Nucleus accumbens (tissue), 56 donors: ENCODE measurements at places on chromosomes 13 and 19.

DNA sequence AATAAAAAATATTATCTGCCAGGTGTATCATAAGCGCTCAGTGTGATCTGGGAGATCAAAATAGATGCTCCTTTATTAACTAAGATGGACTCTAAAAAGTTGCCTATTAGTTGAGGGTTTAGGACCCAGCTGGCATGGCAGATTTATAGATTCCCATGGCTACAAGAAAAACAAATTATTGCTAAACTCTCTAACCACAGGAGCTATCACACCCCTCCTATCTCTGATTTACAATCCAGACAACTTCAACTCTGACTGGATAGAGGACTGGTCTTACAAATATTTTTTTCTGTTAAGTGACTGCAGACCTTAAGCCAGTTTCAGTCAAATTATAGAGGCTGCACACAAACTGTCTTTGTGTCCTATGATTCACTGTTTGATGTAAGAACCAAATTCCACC lies 45.4 kb upstream of the MYCBP2 start:
- DNase-seq: no peak

DNA sequence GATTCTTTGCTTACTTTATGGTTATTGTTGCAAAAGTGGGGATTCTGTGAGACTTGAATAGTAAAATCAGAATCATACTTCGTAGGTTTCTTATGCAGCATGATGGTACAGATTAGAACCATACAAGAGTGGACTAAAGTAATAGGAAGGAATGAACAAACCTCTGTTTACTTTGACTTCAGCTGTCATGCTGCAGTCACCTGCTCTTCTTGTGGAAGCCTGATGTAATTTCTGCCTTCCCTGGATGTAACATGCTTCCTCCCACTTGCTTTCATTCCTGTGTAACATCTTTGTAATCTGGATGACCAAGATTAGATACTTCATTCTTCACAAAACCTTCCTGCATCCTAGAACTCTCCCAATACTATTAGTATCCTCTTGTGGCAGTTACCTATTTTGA lies 235.0 kb downstream of the PCCA start:
- no peak for DNase-seq

DNA sequence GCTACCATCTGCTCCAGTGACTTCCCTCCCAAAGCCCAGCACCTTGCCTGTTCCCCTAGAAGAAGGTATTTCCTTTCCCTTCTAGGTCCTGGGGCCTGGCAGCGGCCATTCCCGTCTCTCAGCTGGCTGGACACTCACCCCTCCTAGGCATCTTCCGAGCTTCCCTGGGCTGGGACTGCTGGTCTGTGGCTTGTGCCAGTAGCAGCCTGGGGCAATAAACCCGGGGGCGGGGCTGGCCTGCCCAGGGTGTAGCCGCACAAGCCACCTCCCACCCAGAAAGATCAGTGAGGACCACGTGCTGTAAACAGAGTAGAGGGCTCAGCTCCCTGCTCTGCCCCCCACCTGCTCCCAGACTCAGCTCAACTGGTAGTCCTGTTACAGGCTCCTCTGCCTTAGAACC lies 15.0 kb downstream of the LIPE start:
- DNase-seq: peak; percentile 48

DNA sequence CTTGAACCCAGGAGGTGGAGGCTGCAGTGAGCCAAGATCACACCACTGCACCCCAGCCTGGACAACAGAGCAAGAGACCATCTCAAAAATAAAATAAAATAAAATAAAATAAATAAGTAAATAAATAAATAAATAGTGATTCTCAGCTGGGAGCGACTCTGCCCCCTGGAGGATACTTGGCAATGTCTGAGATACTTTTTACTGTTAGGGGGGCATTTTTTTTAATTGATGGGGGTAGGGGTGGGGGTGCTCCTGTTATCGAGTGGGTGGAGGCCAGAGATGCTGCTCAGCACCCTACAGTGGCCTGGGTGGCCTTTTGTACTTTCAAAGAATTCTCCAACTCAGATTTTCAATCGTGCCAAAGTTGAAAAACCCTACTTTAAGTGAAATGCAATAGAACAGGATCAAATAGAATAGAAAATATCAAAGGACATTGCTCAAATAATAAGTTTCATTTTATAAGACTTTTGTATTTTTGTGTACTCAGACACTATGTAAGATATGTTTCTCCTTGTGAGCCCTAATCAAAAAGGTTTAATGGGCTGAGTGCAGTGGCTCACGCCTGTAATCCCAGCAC lies 7.1 kb upstream of the CLPP start:
- DNase-seq: no peak

DNA sequence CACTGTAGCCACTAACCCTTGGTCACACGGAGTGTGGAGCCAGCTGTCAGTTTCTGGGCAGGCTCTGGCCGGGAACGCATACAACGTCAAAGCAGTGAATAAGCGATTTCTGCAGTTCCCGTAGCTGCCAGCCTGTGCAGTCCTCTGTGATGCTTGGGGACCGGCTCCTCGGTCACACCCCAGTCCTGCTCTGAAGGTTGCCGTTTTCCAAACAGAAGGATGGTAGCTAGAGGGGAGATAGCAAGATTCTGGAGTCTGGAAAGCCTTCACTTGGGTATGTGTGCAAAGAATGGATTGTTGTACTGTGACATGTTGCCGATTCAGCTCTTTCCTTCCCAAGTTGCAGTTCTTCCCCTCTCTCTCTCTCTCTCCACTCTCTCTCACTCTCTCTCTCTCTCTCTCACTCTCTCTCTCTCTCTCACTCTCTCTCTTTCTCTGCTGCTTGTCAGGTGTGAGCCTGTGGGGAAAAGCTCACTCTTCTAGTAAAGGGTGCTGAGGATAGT lies 38.7 kb upstream of the C1QTNF9 start:
- peak; percentile 65 for DNase-seq

DNA sequence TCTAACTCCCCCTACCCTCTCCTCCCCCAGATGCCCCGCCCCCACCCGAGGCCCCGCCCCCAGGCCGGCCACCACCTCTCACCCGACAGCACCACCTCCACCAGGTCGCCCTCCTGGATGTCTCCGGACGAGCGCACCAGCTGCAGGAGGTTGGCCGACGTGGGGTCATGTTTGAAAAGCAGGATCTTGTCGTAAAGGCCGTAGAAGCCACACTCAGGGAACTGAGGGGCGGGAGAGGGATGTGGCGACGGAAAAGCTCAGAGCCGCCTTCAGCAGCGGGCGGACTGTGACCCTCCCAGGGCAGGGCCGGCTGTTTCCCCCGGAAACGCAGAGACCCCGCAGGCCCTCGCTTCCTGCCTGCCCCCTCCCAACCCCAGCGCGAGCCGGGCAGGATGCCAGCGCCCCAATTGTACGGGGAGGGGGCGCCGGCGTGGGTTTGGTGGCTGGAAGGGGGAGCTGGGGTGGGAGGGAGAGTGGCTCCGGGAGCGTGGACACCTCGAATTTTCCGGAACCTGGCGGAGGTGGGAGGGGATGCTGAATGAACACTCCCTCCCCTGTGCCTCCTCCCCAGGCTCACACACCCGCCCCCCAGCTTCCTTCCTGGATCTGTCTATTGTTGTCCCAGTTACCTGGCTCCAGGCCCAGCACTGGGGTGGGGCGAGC lies 3.0 kb downstream of the PRKD2 start:
- DNase-seq: peak; percentile 16

GRCh38 chr13:31046711-31047279 lies 114.3 kb downstream of the TEX26 start:
- DNase-seq: no peak

GRCh38 chr19:46347985-46348384 lies 1.1 kb downstream of the PPP5C start:
- DNase-seq: no peak

- no peak for DNase-seq
Observed at GRCh38 chr19:6278740-6279619, 795 bp downstream of the MLLT1 start.

GRCh38 chr19:38912600-38913514 lies 871 bp upstream of the CCER2 start:
- no peak for DNase-seq

- DNase-seq: no peak
Observed at GRCh38 chr13:106381091-106381490, 154.4 kb downstream of the EFNB2 start.
